ENCODE measurements at places on chromosomes 12 and 14.
A peak's percentile ranks its signal among the peaks of the same experiment; 100 is the strongest.

GRCh38 chr14:63039866-63040265 lies 5.4 kb downstream of the KCNH5 start:
- DNase-seq, result no peak

DNA sequence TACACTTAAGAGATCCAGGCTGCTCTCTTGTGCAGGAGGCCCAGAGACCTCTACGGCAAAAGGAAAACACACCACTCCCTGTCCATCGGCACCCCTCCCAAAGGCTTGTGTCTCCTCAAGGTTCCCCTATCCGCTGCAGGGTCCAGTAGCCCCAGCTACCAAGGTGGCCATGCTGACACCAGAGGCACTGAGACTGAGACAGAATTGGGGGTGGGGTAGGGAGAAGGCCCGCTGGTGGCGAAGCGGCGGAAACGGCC lies 590 bp downstream of the DDIT3 start:
- no peak for DNase-seq

DNA sequence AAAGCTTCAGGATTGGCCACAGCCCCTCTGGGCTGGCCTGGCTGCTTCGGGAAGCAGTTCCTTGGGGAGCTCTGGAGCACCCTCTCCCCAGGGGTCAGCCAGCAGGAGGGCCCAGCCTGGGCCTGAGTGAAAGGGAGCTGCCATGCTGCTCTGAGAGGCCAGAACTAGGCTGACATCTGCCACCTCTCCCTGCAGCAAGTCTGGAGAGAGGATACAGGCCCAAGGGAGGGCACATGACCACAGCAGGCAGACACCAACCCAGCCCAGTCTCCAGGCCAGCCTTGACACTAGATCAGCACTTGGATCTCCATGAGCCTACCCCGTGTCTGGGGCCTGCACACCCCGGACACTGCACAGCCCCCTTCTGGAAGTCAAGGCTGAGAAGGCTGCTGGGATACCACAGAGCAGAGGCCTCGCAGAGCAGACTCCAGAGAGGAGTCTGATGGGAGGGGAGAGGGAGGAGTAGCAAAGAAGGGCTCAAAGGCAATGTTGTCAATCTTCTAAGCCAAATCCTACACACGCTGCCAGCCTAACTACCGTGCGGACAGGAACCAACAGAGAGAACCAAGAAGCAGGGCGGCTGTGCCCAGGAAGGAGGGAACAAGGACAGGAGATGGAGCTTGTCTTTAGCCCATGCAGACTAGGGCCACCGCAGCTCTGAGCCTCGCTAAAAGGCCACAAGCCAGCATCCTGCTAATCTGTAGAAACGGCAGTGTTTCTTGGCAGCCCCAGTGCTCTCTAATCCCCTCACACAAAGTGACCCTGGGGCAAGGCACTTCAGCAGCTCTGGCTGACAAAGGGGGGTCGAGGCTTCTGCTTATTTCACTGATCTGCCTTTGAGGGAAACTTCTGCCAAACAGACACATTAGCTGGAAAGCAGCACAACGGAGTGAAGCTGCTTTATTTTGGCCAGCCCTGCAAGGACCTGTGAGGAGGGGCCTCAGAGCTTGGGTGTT lies 12.9 kb downstream of the COL2A1 start:
- no peak for DNase-seq

GRCh38 chr12:2431810-2432209 lies 363.0 kb upstream of the FKBP4 start:
- no peak for DNase-seq

DNA sequence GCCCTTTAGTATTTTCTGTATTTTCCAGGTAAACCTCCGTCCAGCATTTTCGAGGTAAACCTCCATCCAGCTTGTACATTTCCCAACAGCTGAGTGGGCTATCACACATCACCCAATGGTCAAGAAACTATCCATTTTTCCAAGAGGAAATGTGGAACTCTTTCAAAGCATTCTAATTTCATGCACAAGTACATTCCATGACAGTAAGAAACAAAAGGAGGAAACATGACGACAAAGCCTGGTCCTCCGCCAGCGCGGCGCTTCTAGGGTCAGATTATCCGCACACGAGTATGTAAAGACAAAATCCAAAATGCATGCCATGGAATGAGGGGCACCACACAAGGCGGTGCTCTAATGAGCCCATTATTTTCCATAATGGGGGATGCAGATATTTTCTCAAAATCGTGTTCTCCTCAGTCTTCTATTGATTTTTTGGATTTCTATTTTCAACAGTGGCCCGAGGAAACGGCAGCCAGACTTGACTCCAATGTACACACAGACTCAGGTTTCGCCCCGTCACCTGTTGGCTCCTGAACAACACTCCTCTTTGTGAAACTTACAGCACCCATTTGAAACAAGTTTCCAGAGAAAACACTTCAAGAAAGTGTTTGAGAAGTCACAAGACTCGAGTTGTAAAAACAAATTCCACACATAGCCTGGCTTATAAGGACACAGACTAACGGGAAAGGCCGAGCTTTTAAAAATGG lies 107.4 kb downstream of the PRICKLE1 start:
- DNase-seq, result no peak

GRCh38 chr12:114933428-114934160 lies 249.6 kb upstream of the TBX3 start:
- peak; percentile 38 for DNase-seq

DNA sequence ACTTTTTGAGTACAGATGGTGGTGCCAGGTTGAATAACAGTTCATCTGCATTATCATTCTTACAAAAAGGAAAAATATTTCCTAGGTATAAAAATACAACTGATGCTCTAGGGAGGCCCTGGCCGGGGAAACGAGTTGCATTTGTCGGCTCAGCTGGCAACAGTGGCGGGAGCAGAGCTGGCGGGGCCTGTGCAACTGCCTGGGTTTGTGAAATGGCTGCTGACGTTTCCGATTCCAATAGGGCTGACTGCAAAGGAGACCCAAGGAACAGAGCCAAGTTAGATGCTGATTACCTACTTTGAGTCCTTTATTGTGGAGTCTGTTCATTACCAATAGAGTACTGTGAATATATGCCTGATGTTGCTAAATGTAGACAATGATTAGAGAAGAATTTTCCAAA lies 25.8 kb upstream of the PHLDA1 start:
- DNase-seq, result no peak

GRCh38 chr14:26738571-26738970 lies 140.7 kb upstream of the NOVA1 start:
- no peak for DNase-seq

GRCh38 chr12:110818511-110818910 lies 28.3 kb upstream of the CCDC63 start:
- DNase-seq, result no peak

- DNase-seq, result no peak
These were observed 6.3 kb upstream of the HEATR5A start for GRCh38 chr14:31426663-31427062.
